ENCODE measurements at places on chromosomes 3 and 15.

- DNase-seq: no peak
- no peak overlapping the region for H3K27ac ChIP-seq
- peaks cover 7% of the 10 kb centered on the region for H3K4me1 ChIP-seq
- no peak overlapping the region for H3K4me3 ChIP-seq
Observed at GRCh38 chr3:160757233-160758106, 1.4 kb downstream of the PPM1L start.

DNA sequence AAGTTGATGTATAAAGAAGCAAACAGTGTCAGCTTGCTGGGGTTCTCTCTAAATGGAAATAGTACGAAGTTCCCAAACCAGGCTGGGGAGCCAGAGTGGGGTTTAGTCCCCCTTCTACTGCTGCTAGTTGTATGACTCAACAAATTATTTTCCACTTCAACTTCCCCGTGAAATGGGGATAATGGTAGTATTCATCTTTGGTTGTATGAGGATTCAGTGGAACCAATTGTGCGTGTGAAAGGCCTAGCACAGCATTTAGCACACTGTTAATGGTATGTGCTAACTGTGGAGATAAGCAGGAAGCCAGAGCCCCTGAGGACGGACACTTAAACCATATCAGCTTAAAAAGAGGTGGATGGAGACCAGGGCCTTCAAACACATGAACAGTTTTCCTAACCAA, 4.2 kb downstream of the SORD start:
- peaks cover 5% of the 10 kb centered on the region for H3K36me3 ChIP-seq
- H3K27ac ChIP-seq: no peak overlapping the region
- no peaks in the 10 kb centered on the region for H3K27me3 ChIP-seq

- H3K4me3 ChIP-seq: no peak overlapping the region
- DNase-seq: no peak
- no peaks in the 10 kb centered on the region for H3K36me3 ChIP-seq
- H3K4me1 ChIP-seq: no peaks in the 10 kb centered on the region
- no peak overlapping the region for H3K27ac ChIP-seq
Observed at GRCh38 chr3:102141928-102142239, 292.6 kb downstream of the NFKBIZ start.

DNA sequence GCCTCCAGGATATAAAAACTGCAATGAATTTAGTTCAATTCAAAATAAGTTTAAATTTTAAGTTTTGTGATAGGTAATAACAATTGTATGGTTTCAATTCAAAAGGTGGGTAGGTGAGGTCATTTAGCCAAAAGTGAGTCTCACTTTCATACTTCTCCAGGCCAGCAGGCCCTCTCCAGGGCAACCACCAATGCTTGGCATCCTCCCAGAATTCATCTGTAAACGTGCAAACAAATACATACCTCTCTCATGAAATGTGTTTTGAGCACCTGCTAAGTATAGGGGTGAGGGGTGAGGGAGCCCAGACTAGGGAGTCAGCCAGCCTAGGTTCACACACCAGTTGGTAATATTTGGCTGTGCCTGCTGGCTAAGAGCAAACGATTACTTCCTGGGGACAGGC, 22.0 kb upstream of the RBSN start:
- H3K4me3 ChIP-seq: no peak overlapping the region
- H3K27ac ChIP-seq: no peak overlapping the region
- no peaks in the 10 kb centered on the region for H3K36me3 ChIP-seq

DNA sequence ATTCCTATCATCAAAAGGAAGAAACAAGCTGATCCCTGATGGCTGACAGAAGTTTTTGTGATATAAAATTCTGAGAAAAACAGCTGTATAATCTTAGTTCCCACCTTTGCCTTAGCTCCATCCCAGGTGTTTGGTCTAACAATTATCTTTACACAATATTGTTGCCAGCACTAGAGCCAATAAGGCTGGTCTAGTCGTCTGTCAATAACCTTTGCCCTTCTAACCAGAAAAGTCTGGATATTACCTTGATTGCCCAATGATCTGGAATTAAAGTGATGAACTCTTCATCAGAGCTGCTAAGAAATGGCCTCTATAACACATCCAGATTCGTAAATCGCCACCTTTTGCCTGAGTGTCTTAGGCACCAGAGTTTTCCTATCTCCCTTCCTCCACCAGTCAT, 98.4 kb downstream of the FMN1 start:
- H3K36me3 ChIP-seq: no peaks in the 10 kb centered on the region
- H3K4me3 ChIP-seq: no peak overlapping the region
- peaks cover 16% of the 10 kb centered on the region for H3K4me1 ChIP-seq
- no peak overlapping the region for H3K27ac ChIP-seq
- DNase-seq: no peak

GRCh38 chr3:119230071-119230470, 10.6 kb downstream of the B4GALT4 start:
- H3K27ac ChIP-seq: no peak overlapping the region
- no peak overlapping the region for H3K4me3 ChIP-seq
- no peaks in the 10 kb centered on the region for H3K27me3 ChIP-seq
- H3K36me3 ChIP-seq: peaks cover 20% of the 10 kb centered on the region

Measured in keratinocyte (primary cell).